IPS-NIHi11 (cell line): ENCODE measurements at places on chromosomes 1 and 21.
A peak's percentile ranks its signal among the peaks of the same experiment; 100 is the strongest.

- peak; percentile 55 for DNase-seq
Observed at GRCh38 chr21:42524341-42525028, 10.8 kb downstream of the SLC37A1 start.

GRCh38 chr1:71473331-71473730 lies 392.5 kb upstream of the ZRANB2 start:
- no peak for DNase-seq

- DNase-seq, result no peak
Observed at GRCh38 chr1:235504122-235504493, at the start of gene B3GALNT2. Gene B3GALNT2 (minus strand): TSS chr1:235504452. CDS start chr1:235504252, 200 bp downstream.

DNA sequence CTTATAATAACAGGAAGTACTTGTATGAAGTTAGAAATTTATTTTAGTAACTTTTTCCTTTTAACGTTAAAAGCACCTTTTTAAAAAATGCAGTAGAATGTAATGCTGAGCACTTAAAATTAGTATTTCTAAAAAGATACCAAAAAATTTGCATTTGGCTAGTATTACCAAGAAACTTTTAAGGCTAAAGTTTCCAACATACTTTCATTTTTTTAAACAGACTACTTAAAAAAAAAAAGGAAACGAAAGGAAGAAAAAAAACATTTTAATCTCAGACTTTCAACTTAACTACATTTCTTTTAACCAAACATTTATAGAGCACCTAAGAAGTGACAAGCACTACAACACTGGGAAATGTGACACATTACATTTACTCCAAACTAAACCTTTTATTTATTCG lies 2.8 kb downstream of the ARID4B start:
- no peak for DNase-seq

GRCh38 chr21:38388647-38389353 lies 109.5 kb downstream of the ERG start:
- DNase-seq, result no peak

- DNase-seq, result no peak
Observed at GRCh38 chr1:10903421-10903820, 107.0 kb upstream of the CASZ1 start.

- DNase-seq, result peak; percentile 59
Observed at GRCh38 chr1:43067977-43068751, 103.9 kb downstream of the EBNA1BP2 start.

GRCh38 chr1:22827666-22828483 lies 117.2 kb downstream of the EPHB2 start:
- no peak for DNase-seq

DNA sequence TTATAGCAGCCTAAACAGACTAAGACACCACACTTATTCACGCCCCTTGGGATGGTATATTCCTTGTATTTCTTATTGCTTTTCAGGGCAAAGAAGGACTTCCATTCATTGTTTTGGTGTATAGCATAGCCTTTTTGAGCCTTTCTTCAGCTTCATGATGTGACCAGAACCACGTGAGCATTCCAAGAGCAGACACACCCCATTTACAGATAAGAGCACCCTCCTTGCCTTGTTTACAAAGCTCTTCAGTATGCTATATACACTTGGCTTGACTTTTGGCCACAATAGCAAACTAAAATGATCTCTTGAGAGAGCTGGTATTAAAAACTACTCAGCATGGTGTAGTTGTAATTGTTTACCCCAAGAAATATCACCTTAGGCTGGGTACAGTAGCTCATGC lies 78.7 kb downstream of the PIK3R3 start:
- DNase-seq, result no peak

DNA sequence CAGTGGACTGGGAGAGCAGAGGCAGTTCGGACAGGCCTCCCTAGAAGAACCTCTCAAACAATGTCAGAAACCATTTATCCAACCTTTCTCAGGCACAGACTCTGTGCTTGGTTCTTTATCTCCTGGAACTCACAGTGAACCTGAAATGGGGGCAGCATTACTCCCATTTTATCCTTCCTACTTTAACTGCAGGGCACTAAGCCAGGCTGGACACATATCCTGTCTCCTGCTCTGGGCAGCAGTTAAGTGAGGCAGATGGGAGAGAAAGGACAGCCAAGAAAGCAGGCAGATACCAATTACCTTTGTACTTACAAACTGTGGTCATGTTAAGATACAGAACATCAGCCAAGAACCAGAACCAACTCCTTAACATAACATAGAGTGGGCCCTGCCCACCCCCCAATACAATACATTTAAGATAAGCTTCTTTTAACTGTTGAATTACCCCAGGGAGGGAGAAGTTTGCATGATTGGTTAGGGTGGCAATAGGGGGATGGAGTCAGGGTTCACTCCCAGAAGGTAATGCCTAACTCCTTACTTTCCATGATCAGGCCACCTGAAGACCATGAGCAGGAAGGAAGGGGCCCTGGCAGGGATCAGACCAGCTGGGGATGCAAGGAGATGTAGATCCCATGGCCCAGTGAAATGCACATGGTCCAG lies 10.9 kb downstream of the KDF1 start:
- no peak for DNase-seq
